ENCODE measurements at places on chromosomes 3 and 15.

DNA sequence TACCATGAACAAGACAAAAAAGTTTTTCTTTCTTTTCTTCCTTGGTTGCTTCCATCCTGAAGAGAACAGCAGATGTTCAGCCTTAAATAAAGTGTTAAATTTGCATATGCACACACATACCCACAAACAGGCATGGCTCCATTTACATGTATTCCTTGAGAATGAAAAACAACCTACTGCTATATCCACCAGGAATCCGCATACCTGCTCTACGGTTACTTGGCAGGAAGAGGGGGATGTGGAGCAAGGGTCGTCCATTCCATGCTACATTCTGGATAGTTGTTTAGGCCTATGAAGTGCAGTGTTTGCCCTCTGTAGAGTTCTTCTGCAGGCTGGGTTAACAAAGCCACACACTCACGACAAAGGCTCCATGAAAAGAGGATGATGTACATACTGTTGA lies 322.8 kb downstream of the KCNH8 start:
- H3K4me3 ChIP-seq, result no peak overlapping the region
- no peaks in the 10 kb centered on the region for H3K27me3 ChIP-seq
- H3K4me1 ChIP-seq, result no peaks in the 10 kb centered on the region

GRCh38 chr15:77859491-77860060 lies 217.9 kb downstream of the TBC1D2B start:
- H3K36me3 ChIP-seq, result no peaks in the 10 kb centered on the region
- H3K4me1 ChIP-seq, result 0 out of 2 replicates have a peak, but pooled peaks cover 5% of the 10 kb centered on the region
- peaks cover 48% of the 10 kb centered on the region for H3K27me3 ChIP-seq
- no peak overlapping the region for H3K27ac ChIP-seq
- no peak overlapping the region for H3K4me3 ChIP-seq

GRCh38 chr3:175957427-175957826 lies 1098.3 kb downstream of the NAALADL2 start:
- H3K36me3 ChIP-seq, result no peaks in the 10 kb centered on the region
- H3K4me3 ChIP-seq, result no peak overlapping the region
- DNase-seq, result no peak
- no peaks in the 10 kb centered on the region for H3K4me1 ChIP-seq
- H3K27ac ChIP-seq, result no peak overlapping the region

GRCh38 chr15:28021281-28022039 lies 77.7 kb downstream of the OCA2 start:
- no peak for DNase-seq
- no peak overlapping the region for H3K27ac ChIP-seq
- no peak overlapping the region for H3K4me3 ChIP-seq
- H3K27me3 ChIP-seq, result peaks cover 4% of the 10 kb centered on the region

DNA sequence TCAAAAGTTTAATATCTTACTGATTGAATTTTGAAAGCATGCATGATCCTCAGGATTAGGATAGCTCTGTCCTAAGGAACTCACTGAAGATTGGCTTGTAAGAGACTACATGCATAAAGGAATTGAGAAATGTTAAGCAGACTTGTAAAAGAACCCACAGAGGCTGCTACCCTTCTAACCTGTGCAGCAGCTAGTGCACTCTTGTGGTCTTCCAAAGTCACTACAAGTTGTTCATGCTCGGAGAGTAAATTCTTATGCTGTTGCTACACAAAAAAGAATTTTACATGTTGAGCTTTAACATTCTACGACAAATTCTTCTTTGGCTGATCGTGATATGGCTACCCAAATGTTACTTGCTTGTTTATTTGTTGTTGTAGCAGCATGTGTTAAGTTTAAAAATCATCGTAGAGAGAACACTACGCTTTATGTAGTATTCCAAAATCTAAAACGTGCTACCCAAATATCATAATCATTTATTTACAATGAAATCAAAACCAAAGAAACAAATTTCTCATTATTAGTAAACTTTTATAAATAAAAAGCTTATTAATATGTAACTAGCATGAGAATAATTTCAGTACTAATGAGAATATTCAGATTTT lies 55.0 kb downstream of the GOLIM4 start:
- no peak overlapping the region for H3K27ac ChIP-seq
- H3K4me3 ChIP-seq, result no peak overlapping the region
- H3K36me3 ChIP-seq, result peaks cover 28% of the 10 kb centered on the region
- H3K27me3 ChIP-seq, result no peaks in the 10 kb centered on the region
- no peaks in the 10 kb centered on the region for H3K4me1 ChIP-seq
